ENCODE measurements at places on chromosomes 4 and X. TPM values are rescaled to one million over a fixed set of nuclear protein-coding genes. Genes with fewer than 3 reads are reported as not detected.

Gene TEX11
- total RNA-seq: not detected

Gene THOC2
- 107 TPM for total RNA-seq

Gene HUWE1
- 95.3 TPM for total RNA-seq

Gene SMPX
- 0.31 TPM for total RNA-seq

Gene TRIM75
- not detected for total RNA-seq

Gene TCEAL2
- 18.7 TPM for total RNA-seq

Gene IRAK1
- 8.7 TPM for total RNA-seq

Gene IL2RG
- not detected for total RNA-seq

Gene CSAG1
- total RNA-seq: not detected

Gene MAD2L1
- 7.2 TPM for total RNA-seq

Gene FAM149A
- total RNA-seq: 38.8 TPM

Gene MEPE
- total RNA-seq: 0.16 TPM

Gene TCEAL6
- 6.7 TPM for total RNA-seq

Gene SLC7A11
- 30.9 TPM for total RNA-seq

Gene ETFDH
- 26.2 TPM for total RNA-seq

Gene VSIG1
- not detected for total RNA-seq

Gene KCND1
- total RNA-seq: 1.1 TPM

Gene SH2D1A
- not detected for total RNA-seq

Gene CFAP99
- not detected for total RNA-seq

Gene MAGEB16
- not detected for total RNA-seq

Gene EPHA5
- 198 TPM for total RNA-seq

Gene FAM114A1
- total RNA-seq: 10.9 TPM

Gene RAB41
- total RNA-seq: not detected

Gene FATE1
- total RNA-seq: not detected

Gene CD40LG
- total RNA-seq: not detected

Gene UGT2B7
- total RNA-seq: not detected

Gene SLC4A4
- total RNA-seq: 15.6 TPM

Gene ARAP2
- 91.2 TPM for total RNA-seq

Gene NKX6-1
- total RNA-seq: not detected

Gene RGN
- 3.6 TPM for total RNA-seq

Gene PITX2
- not detected for total RNA-seq

Gene AFF2
- total RNA-seq: 343 TPM

Gene NPNT
- total RNA-seq: 31.0 TPM

Gene CXCL10
- 0.78 TPM for total RNA-seq

Gene CYLC1
- 0.31 TPM for total RNA-seq

Gene LGI2
- 1.7 TPM for total RNA-seq

Measured in occipital lobe (tissue), 3 donors.